Stimulated activated CD8-positive, alpha-beta memory T cell treated with anti-CD3 and anti-CD28 coated beads, Interleukin-15, amount 100 ng/mL, for 48 hours (primary cell): ENCODE measurements at places on chromosomes 11 and 22.

GRCh38 chr11:102712137-102712536 lies 6.6 kb upstream of the MMP27 start:
- DNase-seq: no peak

GRCh38 chr22:21978564-21979386 lies 3.8 kb downstream of the TOP3B start:
- DNase-seq: no peak

DNA sequence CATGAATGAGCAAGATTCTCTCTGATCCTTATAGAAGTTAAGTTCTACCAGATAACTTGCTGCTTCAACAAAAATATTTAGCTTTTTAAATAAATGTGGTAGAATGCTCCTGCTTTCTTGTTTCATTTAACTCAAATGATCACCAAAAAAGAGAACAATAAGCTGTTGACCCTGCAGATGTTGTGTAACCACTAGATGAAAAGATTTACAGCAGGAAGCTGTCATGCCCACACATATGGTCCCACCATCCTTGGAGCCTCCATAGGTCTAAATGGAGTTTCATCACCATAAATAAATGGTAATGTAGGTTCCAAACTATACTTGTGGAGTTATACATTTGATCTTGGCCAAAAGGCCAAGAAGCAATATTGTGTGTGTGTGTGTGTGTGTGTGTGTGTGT lies 118.8 kb downstream of the RRAS2 start:
- no peak for DNase-seq

GRCh38 chr11:3622521-3622920 lies 19.3 kb downstream of the ART5 start:
- no peak for DNase-seq

GRCh38 chr11:31856248-31856647 lies 45.1 kb upstream of the PAX6 start:
- no peak for DNase-seq

DNA sequence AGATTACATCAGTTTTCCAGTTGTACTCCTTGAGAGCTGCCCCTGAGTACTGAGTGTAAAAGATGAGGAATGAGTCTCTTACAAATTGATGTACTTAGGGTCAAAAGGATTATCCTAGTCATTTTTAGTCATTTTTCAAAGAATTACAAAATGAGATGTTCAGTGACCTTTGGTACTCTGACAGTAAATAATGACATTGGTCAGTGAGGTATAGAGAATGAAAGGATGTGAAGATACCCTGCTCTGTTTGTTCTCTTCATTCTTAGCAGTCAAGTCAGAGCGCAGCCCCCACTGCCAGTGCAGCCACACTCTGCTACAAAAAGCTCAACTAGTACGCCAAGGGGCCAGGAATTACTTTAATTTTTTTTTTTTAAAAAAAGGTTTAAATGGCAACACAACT lies 4.1 kb upstream of the ESAM start:
- DNase-seq: no peak

DNA sequence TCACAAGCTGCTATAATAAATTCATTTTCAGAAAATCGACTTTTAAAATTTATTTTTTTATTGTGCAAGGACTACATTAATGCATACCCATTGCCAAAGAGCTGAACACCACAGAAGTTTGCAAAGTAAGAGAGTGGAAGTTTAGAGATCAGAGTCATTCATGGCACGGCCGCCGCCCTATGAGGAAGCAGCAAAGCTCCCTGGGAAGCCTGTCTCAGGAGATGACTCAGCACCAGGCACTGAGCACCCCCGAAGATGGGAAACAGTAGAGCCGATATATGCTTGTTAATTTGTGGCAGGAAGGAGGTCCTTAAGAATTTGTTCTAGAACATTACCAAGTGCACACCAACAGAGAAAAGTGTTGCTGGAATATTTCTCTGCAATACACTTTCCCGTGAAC lies 693.7 kb downstream of the OPCML start:
- no peak for DNase-seq

- DNase-seq: no peak
Observed at GRCh38 chr11:114195981-114196731, 100.0 kb upstream of the NNMT start.

DNA sequence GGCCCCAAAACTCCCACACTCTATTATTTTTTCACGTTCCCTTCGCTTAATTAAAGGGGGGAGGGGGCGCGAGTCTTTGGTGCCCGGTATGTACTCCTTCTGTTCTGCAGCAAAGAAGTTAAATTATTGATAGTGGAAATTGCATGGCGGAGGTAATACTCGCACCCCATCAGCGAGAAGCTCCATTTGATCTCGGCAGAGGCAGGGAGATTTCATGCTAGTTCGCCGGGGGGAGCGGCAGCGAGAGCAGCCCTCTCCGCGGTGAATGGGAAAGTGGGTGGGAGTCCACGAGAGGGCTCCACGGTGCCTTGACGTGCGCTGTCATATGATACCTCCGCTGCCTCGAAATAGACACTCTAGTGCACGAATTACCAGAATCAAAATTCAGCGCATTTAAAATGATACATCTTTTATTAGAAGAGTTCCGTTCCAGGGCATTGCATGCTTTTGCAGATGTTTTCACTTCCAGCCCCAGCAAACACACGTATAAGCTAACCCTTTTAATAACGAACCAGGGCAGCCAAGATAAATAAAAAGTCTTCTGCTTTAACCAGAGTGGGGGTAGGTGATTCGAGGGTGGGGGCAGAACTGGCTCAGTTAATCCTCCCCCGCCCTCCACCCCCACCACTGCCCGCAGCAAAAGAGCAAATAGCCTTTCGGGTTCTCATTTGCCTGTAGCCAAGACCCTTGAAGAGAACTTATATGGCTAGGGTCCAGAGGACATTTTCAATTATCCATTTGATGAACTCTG lies 1.3 kb upstream of the BDNF start:
- no peak for DNase-seq

DNA sequence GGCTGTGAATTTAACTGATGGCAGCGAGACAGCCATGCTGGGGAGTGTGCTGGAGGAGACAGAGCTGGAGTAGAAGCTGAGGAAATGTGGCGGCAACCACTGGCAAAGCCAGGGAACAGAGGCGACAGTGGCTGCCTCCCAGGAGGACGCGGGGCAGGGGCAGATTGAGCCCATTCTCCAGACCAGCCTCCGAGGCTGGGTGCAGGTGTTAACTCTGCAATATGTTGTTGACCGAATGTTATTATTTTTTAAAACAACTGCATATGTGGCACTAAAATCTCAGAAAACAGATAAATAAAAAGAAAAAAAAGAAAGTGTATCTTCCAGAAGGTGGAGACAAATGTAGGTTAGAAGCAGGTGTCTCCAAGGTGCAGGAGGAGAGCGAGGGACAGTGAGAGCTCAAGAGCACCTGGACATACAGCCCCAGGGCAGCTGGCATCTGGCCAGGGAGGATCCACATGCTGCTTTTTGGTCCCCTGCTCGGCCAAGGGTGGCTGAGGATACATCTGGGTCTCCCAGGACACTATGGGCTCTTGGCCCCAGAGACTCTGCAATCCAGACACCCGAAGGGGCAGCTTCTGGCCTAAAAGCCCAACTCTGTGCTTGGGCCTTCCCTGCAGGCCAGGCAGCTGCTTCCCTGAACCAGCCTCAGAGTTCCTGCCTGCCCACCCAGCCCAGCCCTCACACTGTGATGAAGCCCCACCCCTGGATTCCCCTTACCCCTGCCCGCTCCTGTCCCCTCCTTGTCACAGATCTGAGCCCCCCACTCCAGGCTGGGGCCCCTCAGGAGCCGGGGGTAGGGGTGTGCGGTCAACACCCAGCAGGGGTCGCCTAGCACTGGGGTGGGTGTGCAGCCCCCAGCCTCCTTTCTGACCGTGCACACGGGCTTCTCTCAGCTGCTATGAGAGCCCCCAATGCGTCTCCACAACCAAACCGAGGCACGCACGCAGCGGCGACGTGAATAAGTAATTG lies 12.9 kb downstream of the RTN4R start:
- DNase-seq: no peak
